Activated CD8-positive, alpha-beta T cell treated with anti-CD3 and anti-CD28 coated beads, Interleukin-2, amount 10 ng/mL, durations not matched to agents 7 days and 5 days (primary cell): ENCODE measurements at places on chromosomes 13 and 19. TPM values are rescaled to one million over a fixed set of nuclear protein-coding genes. Genes with fewer than 3 reads are reported as not detected.
A peak's percentile ranks its signal among the peaks of the same experiment; 100 is the strongest.

DNA sequence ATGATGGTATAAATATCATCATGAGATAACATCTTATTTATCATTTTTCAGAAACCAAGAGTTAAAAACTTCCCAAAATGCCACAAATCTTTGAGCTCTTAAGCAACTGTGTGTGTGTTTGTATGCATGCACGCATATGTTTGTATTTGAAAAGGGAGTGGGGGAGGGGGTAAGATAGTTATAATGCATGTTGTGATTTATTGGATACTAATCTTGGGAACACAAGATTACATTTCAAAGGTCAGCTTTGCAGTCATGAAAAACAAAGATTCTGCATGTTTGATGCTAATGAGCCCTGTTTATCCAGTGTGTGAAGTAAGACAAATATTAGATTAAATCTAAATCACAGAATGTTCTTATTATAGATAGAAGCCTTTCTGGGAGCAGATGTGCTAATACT, 355.9 kb downstream of the DCT start:
- DNase-seq: no peak
- H3K27me3 ChIP-seq: peaks cover 4% of the 10 kb centered on the region
- H3K27ac ChIP-seq: no peak overlapping the region

DNA sequence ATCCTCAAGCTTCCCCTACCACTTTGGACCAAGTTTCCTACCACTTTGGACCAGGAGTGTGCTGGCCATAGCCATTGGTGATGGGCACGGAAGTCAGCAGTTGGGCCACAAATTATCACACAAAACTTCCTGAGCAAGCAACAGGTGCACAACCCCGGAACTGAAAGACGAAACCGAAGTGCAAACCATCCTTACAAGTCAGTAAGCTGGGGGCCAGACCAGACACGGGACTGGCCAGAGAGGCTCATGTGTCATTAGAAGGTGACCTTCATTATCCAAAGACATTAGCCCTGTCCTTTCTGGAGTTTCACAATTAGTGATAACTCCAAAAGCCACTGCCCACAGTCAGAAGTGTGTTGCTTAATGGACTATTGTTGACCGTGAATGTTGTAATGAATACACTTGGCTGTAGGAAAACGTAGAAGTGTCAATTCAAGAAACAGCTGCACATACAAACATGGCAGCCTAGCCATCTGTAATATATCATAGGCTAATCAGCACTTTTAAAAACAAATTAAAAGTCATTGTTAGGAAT, 244.1 kb upstream of the IRS2 start:
- H3K27me3 ChIP-seq: no peaks in the 10 kb centered on the region
- no peak overlapping the region for H3K27ac ChIP-seq
- no peaks in the 10 kb centered on the region for H3K4me1 ChIP-seq

GRCh38 chr19:54482889-54483288, 9.8 kb upstream of the CDC42EP5 start:
- H3K27ac ChIP-seq: no peak overlapping the region
- peaks cover 19% of the 10 kb centered on the region for H3K27me3 ChIP-seq
- peak overlapping the region; percentile 29 for H3K4me3 ChIP-seq
- no peaks in the 10 kb centered on the region for H3K36me3 ChIP-seq
- DNase-seq: no peak
- peaks cover 32% of the 10 kb centered on the region for H3K4me1 ChIP-seq

DNA sequence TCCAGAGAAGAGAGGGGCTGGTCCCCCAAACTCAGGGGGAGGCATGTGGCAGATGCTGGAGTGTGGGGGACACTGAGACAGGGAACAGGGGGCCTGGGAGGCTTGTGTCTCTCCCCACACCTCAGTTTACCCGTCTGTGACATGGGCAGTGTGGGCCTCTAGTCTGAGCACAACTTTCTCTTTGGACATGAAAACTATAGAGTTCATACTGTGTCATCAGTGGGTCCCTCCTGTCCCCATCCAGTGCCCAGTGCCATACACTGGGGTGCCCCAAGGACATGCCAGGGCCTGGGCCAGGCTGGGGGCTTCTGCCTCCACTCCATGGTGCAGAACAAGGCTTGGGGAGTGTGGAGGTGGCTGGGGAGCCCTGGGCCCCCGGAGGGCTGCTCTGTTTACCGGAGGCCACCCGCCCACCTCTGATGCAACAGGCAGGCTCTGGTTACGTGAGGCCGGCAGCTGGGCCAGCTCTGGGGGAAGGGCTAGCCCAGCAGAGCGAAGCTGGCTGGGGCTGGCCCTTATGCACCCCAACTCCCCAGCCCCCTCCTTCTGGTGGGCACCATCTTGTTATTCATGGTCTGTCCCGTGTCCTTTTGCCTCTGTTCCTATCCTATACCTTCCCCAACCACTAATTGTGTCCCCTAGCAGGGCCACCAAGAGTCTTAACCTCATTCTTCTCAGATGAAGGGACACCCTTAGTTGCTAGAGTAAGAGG, 1.9 kb upstream of the MEF2B start:
- no peaks in the 10 kb centered on the region for H3K27me3 ChIP-seq
- DNase-seq: no peak
- no peak overlapping the region for H3K4me3 ChIP-seq
- peaks cover 10% of the 10 kb centered on the region for H3K36me3 ChIP-seq

The KIR3DL3 gene
- not detected for total RNA-seq
